ENCODE measurements at places on chromosomes 5 and 9.

DNA sequence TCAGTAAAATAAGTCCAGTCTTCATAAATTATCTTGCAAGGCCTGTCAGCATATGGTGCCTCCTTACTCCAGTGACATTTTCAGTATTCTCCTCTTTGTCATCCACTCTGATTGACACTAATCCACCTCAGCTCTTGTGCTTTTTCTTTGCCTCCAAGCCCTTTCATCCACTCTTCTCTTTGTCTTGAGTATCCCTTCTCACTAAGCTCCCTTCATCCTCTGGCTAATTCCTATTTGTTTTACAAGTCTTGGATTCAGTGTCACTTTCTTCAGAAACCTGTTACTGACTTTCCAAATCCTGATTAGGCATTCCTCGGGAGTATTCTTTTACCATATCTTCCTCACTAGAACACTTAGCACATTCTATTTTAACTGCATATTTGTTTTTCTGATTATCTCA is 100.6 kb upstream of the VCAN start:
- no peak for DNase-seq

DNA sequence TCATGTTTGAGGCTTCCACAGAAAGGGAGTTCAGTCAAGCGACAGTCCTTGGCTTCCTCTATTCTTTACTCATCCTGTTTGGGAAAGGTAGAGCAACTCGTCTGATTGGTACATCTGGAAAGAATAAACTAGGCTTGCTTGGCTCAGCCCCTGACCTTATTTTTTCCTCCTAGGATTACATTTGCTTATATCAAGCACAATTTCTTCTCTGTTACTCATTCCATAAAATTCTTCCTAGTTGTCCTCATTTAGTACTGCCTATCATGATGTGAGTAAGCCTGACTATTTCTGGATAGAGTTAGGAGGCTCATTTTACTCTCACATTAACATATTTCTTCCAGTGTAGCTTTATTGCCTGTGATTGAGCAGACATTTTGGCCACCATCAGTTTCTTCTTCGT is 10.9 kb upstream of the CARNMT1 start:
- no peak for DNase-seq

DNA sequence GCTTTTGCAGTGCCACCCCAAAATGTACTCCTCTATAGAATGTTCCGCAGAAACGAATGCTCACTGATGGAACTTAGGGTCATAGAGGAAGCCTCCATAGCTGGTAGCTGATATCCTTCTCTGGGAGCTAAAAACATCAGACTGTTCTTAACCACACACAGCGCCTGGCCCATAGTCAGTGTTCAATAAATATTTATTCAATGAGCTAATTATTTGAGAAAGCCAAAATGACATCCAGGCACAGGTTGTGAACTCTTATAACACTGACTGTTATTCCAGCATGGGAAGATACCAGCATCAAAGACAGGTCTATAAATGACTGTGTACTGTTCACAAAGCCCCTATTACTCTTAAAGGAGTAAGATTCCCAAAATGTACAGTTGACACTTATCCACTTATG is 12.9 kb downstream of the GDF9 start:
- DNase-seq, result no peak

- DNase-seq, result no peak
Measured at GRCh38 chr5:135473956-135474670, 22.0 kb upstream of the TIFAB start.

DNA sequence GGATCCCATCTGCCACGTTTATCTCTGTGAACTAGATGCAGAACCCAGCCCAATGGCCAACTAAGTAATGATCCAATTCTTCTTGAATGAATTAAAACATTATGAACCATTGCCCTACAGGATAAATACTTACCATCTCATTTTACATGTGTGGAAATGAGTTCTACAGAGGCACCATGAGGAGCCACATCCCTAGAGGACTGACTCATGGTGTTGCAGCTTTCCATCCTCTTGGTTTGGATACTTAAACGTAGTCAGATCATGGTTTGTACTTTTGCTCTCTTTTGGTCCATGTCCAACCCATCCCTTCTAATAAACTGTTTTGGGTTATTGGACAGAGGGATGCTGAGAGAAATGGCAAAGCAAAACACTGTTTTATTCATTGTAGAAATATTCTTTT is 484.8 kb downstream of the EBF1 start:
- DNase-seq, result no peak

GRCh38 chr9:94895668-94896067 is 169.2 kb downstream of the AOPEP start:
- DNase-seq, result no peak

DNA sequence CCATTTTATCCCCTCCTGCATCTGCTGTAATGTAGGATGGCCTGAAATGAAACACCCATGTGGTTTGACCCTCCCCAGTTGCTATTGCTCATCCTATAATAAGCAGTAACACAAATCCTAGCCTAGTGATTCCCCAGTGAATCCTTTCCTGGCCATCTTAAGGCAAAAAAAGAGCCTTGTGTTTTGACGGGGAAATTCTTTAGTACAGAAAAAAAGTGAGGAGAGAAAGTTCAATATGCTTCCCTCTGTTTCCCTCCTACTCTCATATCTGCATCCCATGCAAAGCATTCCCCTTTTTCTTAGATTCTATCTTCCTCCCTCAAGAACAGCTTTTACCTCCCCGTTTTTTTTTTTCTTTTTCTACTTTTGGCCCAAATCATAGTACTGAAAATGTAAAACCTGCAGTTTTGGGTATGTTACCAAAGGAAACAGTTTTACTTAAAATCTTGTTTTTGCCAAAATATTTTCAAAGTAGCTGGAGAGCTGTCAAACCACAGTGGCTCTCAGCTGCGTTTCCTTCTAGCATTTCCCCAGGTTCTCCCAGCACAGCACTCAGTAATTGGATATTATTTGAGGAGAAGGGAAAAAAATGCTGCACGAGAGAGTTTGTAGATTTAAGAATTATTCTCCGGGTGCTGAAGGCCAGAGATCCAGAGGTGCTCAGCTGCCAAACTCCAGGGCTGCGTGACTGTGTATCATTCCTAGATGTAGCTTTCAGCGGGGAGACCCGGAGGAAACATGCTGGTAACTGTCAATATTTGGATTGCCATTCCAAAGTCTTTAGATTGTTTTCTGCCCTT is 321.4 kb downstream of the NPR3 start:
- no peak for DNase-seq

- DNase-seq, result no peak
Measured at GRCh38 chr9:16540743-16541613, 329.5 kb downstream of the BNC2 start.

DNA sequence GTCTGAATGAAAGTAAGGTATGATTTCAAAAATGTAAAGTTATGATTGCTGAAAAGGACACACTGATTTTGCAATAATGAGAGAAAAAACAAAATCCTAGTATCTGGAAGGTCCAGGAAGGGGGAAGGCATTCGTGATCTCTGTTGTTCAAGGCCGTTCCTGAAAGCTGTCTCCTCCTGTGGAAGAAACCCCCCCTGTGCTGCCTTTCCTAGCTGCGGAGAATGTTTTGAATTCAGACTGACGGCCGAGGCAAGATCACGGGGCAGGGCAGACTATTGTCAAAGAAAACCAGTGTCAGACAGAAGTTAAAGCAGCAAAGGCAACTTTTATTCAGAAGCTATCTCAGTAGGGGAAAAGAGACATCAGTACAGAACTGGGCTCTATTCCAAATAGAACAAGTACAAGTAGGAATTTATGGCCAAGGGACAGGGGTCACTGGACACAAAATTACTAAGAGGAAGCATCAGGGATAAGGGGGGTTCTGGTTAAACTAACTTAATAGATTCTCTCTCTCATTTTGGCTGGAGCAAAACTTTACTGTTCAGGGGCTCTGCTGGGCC is 61.9 kb upstream of the IGFBPL1 start:
- DNase-seq, result no peak

DNA sequence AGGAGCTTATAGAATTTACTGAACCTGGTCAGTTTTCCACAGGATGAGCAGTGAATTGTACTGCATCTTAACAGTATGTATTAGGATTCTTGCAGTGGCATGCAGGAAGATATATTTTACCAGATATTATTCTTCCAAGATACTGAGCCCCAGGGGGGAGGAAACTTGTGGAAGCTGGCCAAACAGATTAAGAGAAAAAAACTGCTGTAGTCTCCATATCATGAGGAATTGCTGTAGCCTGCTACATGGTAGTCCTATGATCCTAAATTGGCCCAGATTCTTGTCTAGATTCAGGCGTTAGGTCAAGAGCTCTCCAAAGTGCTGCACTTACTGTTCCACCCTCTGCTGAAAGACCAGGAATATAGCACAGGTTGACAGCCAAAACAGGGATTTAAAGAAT is 275.5 kb upstream of the TAS2R1 start:
- DNase-seq, result no peak

DNA sequence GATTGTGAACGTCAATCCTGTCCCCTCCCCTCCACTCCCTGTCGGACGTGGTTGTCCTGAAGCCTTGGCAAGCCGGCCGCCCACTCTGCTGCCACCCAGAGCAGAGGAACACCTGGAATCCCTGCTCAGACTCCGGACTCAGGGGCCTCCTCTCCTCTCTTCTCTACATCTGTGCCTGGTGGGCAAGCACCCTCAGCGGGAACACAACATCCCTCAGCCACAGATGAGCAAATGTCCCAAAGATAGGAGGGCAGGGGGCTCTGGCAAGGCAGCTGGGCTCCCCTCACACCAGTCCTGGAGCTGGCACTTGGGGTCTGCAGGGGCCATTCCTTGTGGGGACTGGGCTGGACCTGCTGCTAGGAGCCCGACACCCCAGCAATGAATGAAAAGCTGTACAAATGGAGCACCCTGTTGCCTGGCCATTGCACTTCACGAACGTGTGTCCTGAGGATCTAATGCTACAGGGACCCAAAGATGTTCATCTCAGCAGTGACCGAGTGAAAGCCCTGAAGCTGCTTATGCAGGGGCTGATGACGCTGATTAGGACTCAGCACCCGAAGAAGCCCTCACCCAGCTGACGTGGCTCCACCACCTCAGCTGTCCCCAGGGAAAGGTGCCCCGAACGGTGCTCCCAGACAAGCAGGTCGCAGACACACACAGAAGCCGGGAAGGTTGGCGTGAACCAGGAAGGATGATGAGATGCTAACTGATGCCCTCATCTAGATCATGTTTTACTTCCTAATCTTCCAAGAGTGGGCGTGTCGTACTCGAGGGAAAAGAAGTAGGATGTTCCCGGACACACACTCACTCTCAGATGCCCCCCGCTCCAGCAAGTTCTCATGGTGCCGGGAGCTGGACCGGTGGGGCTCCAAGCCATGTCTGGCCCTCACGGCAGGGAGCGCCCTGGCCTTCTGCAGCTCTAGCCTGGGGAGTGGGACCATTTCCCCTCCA is 177.0 kb upstream of the PPP1R26 start:
- no peak for DNase-seq

DNA sequence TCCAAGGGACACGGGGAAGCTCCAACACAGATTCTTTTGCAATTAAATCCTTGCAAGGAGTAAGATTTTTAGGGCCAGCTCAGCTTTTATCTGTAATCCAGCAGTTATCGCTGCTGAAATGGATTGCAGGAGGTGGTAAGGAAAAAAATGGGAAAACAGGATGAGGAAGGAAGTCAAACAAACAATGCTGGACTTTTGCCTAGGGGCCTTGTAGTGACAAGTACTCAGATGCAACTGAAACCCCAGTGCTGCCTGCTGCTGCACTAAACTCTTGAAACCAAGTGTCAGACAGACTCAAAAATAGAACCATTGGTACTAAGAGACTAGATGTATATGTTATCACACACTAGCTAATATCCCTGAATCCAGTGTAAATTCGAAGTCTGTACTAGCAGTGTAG is 309.2 kb downstream of the CTNND2 start:
- DNase-seq, result peak; percentile 81

DNA sequence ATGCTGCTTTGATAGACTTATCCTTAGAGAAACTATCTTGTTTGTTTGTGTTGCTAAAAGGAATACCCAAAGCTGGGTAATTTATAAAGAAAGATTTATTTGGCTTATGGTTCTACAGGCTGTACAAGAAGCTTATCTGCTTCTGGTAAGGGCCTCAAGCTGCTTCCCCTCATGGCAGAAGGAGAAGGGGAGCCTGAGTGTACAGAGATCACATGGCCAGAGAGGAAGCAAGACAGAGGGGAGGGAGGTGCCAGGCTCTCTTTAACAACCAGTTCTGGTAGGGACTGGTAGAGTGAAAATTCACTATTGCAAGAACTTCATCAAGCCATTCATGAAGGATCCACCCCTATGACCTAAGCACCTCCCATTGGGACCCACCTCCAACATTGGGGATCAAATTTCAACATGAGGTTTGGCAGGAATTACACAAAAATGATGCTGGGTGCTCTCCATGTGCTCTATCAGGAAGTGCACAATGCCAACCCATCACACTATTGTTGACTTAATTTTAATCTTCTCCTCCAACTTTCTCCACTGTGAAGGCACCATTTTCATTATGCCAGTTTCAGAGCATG is 115.1 kb upstream of the SHB start:
- no peak for DNase-seq

DNA sequence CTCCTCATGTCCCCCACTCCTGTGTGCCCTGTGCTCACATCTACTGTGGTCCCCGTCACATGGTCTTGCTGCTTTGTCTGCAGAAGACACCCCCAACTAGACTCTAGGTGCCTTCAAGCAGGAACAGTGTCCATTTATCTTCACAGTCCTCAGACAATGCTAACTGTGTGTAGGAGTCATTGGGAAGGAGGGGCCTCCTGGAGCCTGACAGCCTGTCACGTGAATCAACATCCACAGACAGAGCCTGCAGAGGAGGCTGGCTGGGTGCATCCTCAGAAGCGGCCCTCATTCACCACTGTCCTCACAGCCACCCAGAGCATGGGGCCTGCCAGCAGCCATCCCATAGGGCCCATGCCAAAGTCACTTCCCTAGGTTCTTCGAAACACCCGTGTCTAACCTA is 98.7 kb downstream of the MED10 start:
- peak; percentile 81 for DNase-seq

GRCh38 chr9:127138444-127138843 is 16.0 kb upstream of the ANGPTL2 start:
- no peak for DNase-seq

DNA sequence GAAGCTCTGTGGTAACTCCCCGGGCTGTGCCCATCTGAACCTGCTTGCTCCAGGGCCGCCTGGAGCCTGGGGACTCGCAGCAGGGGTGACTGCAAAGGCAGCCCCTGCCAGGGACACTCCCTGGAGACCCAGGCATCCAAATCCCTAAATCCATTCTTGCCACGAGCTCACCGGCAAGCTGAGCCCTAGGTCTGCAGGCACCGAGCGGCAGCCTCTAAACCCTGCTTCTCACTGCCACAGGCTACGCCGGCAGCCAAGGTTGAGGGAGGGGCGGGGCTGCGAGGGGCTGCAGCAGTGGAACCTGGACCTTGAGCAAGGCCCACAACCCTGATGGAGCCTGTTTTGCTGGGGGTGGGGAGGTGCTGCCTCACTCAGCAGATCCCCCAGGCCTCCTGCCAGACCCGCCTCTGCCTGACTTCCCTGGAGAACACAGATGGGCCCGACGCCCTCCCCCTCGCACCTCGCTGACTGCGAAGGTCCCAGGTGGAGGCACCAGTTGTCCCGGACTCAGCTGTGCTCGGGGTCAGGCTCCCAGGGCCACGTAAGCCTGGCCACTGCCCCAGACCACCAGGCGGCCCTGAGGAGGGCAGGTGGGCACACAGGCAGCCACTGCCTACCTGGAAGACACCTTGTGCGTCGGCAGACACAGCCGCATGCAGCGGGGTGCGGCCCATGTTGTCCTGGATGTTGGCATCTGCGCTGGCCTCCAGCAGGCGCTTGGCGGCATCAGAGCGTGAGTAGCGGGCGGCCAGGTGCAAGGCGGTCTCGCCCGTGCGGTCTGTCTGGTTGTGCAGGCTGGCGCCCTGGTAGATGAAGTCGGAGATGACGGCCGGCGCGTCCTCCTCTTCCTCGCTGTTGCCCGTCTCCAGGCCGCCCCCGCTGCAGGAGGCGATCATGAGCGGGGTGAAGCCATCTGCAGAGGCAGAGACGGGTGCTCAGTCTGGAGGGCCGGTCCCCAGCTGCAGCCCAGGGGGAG is 17.4 kb upstream of the SEC16A start:
- DNase-seq, result no peak

- DNase-seq, result no peak
Measured at GRCh38 chr9:27361492-27361891, 64.5 kb upstream of the EQTN start.
